ENCODE measurements at places on chromosomes 4 and X.

DNA sequence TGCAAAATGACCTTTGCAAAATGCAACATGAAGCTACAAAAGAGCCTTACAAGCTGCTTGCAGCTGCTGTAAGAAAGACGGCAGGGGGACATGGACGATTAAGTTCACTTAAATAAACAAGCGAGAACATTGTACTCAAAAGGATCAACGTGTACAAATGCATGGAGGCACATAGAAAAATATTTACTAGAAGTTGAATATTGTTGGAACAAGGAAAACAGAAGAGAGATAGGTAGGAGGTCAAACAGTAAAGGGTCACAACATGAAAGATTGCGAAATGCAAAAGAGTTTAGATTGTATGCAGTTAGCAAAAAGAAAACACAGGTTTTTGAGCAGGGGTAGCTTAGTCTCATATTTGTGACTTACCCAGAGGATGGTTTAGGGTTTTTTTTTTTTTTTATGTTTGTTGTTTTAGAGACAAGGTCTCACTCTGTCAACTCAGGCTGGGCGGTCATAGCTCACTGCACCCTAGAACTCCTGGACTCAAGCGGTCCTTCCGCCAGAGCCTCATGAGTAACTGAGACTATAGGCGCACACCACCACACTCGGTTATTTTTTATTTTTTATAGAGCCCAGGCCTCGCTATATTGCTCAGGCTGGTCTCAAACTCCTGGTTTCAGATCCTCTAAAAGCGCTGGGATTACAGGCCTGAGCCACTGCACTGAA, 1.4 kb upstream of the PHF8 start:
- no peak for DNase-seq

GRCh38 chr4:181966104-181966551, 277.1 kb upstream of the TENM3 start:
- DNase-seq = no peak

DNA sequence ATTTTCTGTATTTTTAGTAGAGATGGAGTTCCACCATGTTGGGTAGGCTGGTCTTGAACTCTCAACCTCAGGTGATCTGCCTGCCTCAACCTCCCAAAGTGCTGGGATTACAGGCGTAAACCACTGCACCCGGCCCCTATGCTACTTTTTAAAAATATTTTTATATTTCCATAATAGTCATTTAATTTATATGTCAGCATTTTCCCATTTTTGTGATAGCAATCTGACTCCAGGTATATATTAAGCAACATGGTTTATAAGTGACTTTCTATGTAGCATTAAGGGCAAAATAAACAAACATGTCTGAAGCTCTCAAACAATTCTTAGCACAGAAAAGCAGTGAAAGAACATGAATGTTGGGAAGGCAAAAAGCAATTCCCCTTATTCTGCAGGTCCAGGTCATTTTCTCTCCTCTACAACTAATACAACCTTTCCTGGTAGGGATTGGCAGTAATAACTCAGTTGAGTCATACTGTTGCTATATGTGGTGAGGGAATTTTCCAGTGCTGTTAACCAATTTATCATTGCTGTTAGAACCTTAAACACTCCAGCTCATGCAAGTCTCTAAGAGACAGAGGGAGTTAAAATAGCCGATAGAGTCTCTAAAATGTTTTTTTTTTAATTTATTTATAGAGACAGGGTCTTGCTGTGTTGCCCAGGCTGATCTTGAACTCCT, 24.0 kb downstream of the SMIM14 start:
- DNase-seq = no peak

DNA sequence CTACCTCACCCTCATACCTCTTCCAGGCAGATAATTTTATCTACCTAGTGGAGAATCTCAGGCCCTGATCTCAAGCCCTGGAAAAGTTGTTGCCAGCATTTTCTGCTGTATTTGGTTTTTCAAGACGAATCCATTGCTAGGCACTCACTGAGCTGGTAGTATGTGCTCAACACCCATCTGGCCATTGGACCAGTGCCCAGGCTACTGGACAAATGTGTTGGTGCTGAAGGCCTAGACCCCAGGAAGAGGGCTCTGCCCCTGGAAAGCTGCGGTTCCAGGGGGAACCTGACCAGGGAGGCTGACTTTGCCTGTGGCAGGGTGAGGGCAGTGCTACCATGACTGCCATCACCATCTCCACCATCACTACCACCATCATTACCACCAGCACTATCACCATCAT, 72.4 kb downstream of the PSAPL1 start:
- no peak for DNase-seq

- DNase-seq = no peak
These were observed 121.9 kb upstream of the RPS6KA3 start for GRCh38 chrX:20388594-20388993.

- DNase-seq = no peak
These were observed 8.3 kb upstream of the GRPEL1 start for GRCh38 chr4:7075962-7076695.

GRCh38 chrX:130179170-130179569, 7.4 kb downstream of the RAB33A start:
- DNase-seq = no peak

DNA sequence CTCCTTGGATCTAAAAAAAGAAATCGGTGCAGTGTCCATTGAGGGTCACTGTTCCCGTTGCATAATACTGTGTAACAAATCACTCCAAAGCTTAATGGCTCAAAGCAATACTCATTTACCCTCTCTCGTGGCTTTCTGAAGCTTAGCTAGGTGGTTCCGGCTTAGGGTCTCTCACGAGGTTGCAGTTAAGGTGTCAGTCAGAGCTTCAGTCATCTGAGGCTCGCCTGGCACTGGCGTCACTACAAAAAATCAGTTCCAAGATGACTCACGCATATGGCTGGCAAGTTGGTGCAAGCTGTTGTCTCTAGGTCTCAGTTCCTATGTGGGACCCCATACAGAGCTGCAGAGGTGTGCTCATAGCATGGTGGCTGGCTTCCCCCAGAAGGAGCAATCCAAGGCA, 91.0 kb downstream of the BEND2 start:
- DNase-seq = no peak

- DNase-seq = no peak
These were observed 8.2 kb downstream of the KLHL4 start for GRCh38 chrX:87525771-87526229.

DNA sequence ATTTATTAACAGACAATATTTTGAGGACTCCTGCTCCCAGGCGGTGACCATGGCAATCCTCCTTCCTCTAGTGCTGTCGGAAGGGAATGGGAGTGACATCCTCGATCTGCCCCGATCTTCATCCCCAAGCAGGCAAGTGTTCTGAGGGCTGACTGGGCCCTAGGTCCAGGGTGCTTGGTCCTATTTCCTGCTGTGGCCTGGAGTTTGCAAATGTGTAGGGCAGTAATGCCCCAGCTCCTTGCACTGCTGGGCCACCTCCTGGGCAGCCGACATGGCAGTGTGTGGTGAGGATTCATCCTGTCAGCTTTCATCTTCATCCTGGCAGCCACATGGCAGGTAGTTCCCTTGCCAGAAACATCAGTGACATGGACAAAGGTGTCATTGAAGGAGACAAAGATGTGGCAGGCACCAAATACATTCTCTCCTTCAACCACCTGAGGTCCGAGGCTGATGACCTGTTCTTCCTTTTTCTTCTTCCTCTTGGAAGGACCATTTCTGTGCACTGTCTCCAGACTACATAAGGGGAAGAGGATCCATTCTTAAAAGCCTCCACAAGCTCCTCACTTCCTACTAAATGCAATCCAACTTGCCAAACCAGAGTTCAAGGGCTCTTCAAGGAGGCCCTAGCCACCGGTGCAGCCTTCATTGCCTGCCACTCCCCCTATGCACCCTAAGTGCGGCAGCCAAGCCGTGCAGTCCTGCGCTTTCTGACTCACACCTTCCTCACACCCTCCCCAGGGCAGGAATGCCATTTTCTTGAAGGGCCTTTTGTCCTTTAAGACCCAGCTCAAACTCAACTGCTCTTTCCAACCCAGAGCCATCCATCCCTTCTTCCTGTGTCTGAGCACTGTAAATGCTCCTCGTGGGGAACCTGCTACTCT, 65.7 kb downstream of the TMEM154 start:
- DNase-seq = no peak

DNA sequence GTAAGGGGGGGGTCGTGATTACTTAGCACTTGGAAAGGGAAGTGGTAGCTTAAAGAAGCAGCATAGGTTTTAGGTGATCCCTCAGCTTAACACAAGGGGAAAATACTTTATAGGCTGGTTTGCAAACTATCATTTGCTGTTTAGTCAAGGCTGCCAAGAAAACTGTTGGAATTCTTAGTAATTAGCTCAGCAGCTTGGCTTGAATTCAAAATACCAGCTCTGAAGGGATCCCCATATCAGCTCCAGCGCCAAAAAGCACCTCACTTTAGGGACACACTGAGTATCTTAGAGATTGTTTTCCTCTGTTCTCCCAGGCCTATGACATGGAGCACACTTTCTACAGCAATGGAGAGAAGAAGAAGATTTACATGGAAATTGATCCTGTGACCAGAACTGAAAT, 8.8 kb downstream of the TNMD start:
- no peak for DNase-seq

- DNase-seq = no peak
These were observed 5.9 kb downstream of the SOD3 start for GRCh38 chr4:24801136-24801855.

- no peak for DNase-seq
These were observed 347.2 kb upstream of the DDX53 start for GRCh38 chrX:22652596-22652995.

GRCh38 chrX:135393051-135393450, 28.7 kb upstream of the SMIM10L2A start:
- no peak for DNase-seq

- no peak for DNase-seq
These were observed 899.2 kb downstream of the FAT4 start for GRCh38 chr4:126213996-126214395.

DNA sequence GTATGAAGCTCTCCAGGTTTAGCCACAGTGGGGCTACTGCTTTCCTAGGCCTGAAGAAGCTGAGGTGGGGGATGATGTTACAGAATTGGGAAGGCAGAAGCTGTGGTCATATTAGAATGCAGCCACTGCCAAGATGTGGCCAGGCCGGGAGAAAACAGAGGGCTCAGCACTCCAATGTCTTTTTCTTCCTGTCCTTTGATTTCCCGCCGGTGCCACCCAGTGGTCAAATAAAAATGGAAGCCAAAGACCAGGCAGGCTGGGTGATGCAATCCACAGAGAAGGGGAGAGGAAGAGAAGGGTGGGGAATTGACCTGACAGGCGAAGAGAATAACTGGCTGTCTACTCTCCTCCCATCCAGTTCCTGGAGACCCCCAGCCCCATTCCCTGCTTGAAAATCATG, 94.9 kb upstream of the SHISA3 start:
- DNase-seq = no peak

GRCh38 chr4:68076194-68076593, 53.5 kb downstream of the TMPRSS11F start:
- DNase-seq = no peak

DNA sequence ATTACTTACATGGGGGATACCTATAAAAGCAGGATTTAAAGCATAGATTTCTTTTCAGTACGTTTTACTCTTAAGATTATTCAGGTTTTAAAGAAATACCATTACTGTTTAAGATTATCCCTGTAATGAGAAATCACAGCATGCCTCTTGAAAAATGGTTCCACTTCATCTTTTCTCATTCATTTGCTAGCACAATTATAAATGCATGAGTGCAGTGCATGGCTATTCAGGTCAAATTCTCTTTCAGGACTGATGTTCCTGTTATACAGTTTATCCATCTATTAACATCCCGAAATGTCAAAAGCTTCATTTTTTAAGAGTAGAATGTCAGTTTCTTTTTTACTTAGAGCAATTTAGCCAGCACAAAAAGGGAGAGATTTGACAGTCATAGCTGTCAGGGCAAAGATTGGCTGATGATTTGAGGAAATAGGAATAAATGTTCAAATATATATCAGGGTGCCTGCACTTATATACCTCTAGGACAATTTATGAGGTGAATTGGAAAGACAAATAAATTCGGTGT, 135.2 kb downstream of the ADGRL3 start:
- DNase-seq = no peak

DNA sequence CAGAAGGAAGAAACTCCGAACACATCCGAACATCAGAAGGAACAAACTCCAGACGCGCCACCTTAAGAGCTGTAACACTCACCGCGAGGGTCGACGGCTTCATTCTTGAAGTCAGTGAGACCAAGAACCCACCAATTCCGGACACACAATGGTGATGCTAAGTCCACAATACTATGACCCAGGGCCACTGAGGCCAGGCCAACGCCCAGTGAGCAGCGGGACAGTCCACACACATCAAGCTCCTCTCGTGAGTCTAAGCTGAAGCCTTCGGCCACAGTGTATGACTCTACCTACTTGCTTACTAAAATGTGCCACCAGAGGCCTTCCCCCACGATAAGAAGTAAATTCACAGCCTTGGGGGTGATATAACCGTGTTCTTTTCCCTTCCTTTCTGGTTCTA, 10.2 kb upstream of the CDKN2AIP start:
- DNase-seq = no peak

DNA sequence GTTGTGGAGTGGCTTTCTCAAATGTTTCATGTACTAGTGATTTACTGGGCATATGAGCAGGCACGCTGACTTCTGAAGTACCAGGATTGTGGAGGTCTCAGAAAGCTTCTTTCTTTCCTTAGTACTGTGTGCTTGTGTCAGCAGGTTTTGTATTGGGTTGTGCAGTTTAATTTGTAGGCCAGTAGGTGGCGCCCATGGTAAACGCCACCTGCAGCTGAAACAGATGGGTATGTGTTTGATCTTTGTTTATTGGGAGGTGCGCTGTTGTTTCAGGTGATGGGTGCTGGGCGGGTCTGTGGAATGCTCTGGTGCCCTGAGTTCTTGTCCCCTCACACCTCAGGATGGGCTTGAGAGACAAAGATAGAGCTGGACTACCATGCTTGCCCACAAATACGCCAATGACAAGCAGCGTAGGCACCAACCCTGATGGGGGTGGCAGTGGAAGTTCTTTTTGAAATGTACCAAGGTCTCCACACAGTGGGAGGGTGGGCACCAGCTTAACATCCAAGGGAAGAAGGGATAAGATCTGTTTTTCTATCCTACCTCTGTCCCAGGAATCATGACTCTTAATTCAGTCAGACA, 141.5 kb downstream of the RPS6KA6 start:
- DNase-seq = peak; percentile 15

- DNase-seq = no peak
These were observed 41.1 kb upstream of the MGST2 start for GRCh38 chr4:139624441-139625092.

DNA sequence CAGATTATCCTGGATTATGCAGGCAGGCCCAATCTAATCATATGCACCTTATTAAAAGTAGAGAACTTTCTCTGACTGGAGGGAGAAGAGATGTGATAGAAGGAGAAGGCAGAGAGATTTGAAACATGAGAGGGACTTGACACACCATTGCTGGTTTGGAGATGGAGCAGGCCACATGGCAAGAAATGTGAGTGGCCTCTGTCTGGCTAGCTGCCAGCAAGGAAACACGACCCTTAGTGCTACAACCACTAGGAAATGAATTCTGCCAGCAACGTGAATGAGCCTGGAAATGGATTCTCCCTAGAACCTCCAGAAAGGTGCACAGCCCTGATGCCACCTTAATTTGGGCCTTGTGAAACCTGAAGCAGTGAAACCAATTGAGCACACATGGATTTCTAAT, 79.5 kb upstream of the MBNL3 start:
- DNase-seq = no peak
